ENCODE measurements at places on chromosomes 4 and X.

DNA sequence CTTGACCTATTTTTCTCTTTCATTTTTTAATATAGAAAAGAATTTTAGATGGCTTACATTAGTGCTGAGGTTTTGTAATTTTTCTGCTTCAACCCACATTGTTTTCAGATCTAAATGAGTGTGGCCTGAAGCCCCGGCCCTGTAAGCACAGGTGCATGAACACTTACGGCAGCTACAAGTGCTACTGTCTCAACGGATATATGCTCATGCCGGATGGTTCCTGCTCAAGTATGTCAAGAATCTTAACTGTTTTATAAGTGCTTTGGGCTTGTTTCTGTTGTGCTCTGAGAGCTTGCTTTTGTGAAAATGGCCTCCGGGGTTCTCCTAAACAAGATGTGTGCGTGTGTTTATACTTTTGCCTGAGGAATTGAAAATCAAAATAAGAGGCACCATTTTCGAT is 41.6 kb downstream of the NPNT start:
- no peak for DNase-seq

- DNase-seq, result no peak
Observed at GRCh38 chr4:71009086-71009485, 15.6 kb downstream of the DCK start.

- DNase-seq, result no peak
Observed at GRCh38 chrX:39398963-39399261, 597.7 kb downstream of the MID1IP1 start.

DNA sequence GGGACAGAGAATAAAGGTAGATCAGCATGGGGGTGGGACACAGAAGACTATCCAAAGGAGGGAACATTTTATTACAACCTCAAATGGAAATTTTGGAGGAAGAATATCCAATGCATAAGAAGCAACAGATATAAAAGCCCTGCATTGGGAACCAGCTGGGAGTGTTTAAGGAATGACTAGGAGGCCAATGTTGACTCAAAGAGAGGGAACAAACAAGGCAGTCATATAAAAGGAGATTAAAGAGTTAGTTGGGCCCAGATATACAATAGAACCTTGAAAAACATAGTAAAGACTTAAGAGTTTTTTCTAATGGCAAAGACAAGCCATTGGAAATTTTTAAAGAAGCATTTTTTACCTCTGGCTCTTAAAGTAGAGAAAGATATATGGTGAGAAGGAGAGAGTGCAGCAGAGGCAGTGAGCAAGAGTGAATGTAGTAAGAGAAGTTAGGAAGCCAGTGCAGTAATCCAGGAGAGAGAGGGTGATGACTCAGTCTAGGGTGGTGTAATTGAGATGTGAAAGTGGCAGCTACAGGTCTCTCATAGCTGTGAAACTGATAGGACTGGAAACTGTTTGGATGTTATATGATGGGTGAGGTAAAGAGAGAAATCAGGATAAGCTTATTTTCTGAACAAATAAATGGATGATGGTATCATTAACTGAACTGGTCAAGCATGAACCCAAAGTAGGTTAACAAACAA is 182.2 kb upstream of the ATOH1 start:
- no peak for DNase-seq

GRCh38 chr4:47534772-47535171 is 49.7 kb downstream of the ATP10D start:
- no peak for DNase-seq

DNA sequence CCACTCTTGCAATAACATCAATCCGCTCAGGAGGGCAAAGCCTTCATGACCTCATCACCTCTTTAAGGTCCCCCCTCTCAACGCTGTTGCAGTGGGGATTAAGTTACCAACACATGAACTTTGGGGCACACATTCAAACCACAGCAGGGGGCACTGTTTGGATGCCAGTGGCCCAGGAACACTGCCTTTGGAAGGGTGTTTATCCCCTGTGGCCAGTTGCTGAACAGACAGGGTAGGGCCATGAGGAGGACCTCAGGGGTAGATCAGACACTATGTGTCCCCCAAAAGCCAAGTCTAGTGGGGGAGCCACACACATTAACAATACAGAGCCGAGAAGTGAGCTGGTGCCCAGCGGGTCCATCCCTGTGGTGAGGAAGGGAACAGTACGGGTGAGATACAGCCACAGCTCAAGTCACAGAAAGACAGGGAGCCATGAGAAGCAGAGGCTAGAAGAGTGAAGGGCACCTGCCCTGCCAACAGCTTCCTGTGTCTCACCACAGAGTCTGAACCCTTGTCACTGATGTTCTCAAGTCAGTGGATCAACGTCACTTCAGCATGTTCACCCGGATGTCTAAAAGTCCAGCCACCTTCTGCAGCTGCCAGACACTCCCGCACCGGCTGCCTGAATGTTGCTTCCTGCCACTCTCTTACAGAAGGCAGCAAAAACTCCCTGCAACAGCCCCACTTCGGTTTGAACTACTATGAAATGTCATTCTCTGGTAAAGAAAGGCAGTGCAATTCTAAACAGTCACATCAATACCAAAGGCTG is 19.9 kb upstream of the MXD4 start:
- DNase-seq, result peak; percentile 71

- no peak for DNase-seq
Observed at GRCh38 chrX:51641421-51642021, 22.8 kb upstream of the CENPVL3 start.

DNA sequence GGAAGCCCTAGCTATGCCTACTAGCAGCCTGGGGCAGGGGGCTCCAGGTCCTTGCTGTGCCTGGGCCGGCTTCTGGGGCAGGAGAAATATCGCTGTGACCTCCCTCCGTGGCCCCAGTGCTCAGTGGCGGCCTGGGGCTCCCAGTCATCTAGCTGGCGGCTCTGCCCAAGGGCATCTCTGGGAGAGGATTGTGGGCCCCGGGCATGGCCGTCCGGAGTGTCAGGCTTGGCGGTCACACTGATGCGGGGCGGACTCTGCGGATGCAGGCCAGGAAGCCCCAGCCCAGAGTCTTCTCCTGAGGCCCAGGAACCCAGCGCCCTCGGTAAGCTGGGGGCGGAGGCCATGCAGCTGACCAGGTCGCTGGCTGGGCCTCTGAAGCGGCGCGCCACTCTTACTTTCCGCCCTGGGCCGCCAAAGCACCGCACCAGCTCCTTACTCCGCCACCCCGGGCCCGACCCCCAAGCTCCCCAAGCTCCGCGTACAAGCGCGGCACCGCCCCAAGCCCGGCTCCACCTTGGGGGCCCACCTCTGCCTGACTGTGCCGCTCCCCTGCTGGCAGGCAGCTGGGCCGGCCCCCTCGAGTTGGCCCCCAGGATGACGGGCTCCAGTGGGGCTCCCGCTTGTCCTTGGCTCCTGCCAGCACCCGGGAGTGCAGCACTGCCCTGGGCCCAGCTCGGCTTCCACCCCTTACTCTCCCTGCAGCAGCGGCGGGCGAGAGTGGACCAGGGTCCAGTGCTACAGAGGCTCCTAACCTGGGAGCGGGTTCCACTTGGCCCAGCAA is 720.0 kb downstream of the PCDH18 start:
- DNase-seq, result no peak

DNA sequence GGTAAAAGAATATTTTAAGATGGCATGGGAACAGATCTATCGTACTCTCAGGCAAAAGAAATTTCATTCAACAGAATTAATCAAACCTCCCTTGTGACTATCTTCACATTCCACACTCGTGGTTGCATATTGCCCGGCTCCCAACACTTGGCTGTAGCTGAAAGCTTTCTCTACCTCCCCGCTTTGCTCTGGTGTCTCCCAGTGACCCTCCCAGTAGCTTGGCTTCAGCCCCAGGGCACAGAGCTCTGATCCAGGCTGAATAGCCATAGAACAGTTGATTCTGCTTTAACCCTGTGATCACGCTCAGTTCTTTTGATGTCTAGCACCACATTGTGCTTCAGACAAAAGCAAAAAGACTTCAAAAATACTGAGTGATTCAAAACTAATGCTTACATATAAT is 24.6 kb downstream of the SLC7A11 start:
- no peak for DNase-seq

DNA sequence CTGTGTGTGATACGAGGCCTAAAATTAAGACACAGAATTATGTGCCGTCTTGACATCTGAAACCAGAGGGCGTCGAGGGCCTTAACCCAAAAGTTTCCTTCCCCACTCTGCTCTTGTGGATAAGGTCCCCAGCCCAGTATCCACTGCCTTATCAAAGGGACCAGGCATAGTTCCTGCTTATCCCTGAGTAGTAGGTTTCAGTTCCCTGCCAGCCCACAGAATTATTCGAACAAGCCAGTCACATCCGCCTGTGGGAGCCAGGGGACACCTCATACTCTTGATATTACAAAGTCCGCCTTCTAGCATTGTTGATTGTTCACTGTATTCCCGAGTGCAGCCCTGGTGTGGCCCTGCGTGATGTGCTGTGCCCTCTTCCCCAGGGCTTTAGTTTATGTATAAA is 5.4 kb upstream of the MMRN1 start:
- DNase-seq, result no peak

- no peak for DNase-seq
Observed at GRCh38 chrX:102832661-102833060, 104.4 kb upstream of the RAB40AL start.

GRCh38 chr4:153296040-153296823 is 48.3 kb upstream of the MND1 start:
- DNase-seq, result no peak

DNA sequence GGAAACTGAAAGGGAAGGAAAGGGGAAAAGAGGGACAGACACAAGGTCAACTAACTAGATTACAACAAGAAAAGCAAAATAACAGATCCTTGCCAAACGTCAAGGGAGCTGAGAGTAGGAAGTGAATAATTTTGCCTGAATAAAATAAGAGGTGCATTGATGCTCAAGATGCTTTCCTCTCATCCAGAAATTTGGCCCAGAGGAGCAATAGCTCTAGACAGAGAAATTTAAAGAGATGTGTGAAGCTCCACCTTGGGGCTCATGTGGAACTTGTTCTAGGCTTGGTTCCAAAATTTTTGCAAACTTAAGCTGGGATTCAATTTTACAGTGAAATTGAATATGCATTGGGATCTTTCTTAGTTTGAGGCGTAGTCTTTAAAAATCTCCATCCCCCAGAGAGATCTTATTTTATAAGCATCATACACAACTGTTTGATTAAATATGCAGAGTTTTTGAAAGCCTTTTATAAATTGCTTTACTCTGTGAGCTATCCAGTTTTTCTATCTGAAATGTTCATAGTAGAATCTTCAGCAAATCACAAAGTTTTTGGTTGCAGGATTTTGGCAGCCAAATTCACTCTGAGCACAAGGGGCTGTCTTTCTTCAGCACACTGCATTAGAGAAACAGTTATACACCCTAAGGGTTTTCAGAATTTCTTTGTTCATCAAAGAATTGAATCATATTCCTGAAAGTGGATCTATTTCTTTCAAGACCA is 1159.5 kb downstream of the ADGRL3 start:
- DNase-seq, result no peak

- no peak for DNase-seq
Observed at GRCh38 chr4:37837446-37837845, 11.0 kb downstream of the PGM2 start.

Measured in activated T-cell treated with anti-CD3 and anti-CD28 coated beads, Interleukin-2, amount 50 U/mL, for 4 hours (primary cell).